NCI-H774 (cell line): ENCODE measurements at places on chromosomes 5 and 9.

DNA sequence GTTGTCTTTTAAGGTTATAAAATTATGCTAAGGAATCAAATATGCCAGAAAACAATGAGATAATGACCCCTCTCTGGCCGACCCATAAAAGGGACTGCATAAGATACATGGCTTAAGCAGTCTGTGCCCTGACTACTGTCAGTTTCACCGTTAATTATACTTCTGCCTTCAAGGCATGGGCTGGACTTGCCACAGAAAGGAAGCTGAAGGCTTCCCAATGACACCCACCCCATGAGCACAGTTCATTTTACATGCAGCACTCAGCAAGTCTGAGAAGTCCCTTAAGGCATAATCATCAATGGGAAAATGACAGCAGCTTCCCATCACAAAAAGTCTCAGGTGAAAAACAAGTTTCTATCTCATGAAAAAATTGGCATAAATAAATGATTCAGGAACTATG lies 175.6 kb downstream of the GLIS3 start:
- no peak for DNase-seq

DNA sequence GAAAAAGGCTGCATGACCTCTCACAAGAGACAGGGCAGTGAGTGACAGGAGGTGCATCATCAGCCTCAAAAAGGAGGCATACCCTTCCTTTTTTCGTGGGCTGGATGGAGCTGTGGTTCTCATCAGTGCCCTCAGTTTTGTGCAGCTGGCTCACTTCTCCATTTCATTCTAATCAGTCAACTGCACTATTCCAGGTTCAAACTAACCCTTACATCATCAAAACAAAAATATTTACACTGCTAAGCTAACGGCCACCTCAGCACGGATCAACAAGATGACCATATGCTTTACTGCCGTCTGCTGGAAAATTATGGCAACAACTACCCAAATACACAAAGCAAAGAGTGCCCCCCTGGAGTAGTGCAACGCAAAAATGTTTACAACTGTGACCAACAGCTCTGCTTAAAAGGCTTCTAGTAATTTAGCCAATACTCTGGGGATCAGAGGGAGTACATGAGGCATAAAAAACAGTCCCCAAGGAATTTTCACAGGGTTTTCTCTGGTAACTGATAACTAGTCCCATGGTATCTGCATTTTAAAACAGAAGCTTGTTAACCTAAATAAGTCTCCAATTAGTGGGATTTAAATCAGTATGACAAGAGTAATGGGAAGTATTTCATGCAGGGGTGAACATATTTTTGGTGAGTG lies 10.8 kb downstream of the KCNV2 start:
- peak; percentile 79 for DNase-seq

- no peak for DNase-seq
These were observed 165.1 kb upstream of the PRR16 start for GRCh38 chr5:120298981-120299380.

DNA sequence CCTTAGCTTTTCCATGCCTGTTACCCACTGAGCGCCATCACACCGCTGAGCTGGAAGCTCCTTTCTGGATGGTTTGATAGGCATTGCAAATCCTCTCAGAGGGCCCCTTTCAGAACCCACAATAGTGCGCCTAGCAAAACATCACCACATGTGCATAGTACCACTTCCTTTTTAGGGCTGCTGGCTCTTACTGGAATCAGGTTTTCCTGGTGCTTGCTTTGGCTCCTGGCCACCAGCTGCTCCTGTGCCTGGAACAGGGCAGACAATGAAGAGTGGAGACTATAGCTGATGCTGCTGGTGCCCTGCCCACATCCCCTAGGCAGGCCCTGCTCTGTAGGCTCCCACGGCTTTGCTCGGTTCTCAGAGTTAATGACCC lies 163.6 kb upstream of the SEMA6A start:
- DNase-seq, result no peak

DNA sequence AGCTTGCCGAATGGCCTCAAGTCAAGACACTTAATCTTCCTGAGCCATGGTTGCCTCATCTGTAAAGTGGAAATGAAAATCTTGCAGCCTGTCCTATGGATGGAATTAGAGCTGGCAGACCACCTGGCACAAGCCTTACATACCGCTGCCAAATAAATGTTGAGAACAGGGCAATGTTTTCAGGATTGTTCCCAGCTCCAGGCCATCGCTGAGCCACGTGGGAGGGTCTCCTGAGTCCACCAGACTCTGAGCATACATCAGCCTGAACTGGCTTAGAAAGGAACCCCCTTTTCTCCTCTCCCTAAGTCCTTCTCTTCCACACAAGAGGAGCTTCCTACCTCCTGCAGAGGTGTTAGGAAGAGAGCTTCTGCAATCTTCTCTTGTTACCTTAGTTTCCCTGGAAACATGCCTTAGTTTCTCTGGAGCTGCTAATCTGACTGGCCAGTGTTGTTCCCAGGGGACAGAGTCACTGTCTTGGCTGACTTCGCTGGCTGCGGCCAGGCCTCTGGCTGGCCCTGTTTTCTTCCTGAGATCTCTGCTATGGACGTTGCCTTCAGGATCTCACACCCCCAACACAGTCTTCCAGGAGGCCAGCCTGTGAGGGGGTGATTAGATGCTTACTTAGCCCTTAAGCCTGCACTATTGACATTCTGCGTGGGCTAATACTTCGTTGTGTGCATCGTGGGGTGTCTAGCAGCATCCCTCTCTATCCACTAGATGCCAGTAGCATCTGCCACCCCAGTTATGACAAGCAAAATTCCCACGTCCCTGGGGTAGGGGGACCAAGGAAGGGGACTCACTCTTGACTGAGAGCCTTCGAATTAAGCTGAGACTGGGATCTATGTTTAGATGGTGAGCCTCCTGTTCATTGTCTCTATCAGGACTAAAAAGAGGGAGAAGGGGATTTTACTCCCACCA lies 62.2 kb downstream of the BOD1 start:
- DNase-seq, result no peak

DNA sequence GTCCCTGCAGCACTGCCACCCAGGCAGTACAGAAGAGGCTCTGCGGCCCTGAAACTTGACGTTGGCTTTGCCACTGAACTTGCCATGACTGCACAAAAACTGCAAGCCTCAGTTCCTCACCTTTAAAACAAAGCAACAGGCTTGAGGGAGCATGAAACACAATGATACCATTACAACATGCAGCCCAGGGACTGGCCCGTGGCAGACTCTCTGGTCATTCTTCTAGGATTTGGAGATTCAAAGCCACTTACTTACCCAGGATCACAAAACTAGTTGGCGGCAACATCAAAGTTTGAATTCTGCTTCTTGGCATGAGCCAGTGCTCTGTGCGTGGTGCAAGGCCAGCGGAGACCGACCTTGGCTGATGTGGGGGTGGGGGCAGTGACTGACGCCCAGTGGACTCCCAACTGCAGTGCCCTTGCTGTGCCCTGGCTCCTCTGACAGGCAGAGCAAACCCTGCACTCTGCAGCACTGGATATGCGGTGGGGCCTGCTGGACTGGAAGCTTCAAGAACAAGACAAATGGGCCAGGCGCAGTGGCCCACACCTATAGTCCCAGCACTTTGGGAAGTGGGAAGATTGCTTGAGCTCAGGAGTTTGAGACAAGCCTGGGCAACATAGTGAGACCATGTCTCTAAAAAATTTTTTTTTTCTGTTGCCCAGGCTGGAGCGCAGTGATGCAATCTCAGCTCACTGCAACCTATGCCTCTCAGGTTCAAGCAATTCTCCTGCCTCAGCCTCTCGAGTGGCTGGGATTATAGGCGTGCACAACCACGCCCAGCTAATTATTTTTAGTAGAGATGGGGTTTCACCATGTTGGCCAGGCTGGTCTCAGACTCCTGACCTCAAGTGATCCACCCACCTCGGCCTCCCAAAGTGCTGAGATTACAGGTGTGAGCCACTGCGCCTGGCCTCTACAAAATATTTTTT lies 18.9 kb downstream of the SQSTM1 start:
- no peak for DNase-seq
